ENCODE measurements at places on chromosomes 5 and 9.
A peak's percentile ranks its signal among the peaks of the same experiment; 100 is the strongest.

GRCh38 chr5:60333005-60333571 is 366.9 kb downstream of the DEPDC1B start:
- no peak for DNase-seq

- no peak for DNase-seq
These were observed 23.2 kb upstream of the SLC25A51 start for GRCh38 chr9:37927132-37927531.

DNA sequence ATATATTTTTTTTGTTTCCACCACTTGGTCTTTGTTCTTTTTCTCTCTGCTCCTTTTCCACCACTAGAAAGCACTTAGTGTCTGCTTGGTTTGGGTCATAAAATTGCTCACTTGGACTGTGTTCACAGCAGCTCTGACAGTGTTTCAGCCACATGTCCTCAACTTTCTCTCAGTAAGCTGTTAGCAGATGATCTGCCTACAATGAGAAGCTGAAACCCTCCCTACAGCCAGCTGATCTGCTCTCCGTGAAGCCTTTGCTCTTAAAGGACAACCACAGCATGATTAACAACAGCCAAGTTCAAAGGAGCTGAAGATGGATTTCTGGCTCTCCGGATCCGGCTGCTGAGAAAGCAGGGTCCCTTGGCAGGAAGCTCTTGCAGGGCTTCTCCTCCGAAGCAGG is 31.6 kb downstream of the PRLR start:
- no peak for DNase-seq

- DNase-seq, result no peak
These were observed 239.9 kb downstream of the FSTL4 start for GRCh38 chr5:133372293-133372937.

DNA sequence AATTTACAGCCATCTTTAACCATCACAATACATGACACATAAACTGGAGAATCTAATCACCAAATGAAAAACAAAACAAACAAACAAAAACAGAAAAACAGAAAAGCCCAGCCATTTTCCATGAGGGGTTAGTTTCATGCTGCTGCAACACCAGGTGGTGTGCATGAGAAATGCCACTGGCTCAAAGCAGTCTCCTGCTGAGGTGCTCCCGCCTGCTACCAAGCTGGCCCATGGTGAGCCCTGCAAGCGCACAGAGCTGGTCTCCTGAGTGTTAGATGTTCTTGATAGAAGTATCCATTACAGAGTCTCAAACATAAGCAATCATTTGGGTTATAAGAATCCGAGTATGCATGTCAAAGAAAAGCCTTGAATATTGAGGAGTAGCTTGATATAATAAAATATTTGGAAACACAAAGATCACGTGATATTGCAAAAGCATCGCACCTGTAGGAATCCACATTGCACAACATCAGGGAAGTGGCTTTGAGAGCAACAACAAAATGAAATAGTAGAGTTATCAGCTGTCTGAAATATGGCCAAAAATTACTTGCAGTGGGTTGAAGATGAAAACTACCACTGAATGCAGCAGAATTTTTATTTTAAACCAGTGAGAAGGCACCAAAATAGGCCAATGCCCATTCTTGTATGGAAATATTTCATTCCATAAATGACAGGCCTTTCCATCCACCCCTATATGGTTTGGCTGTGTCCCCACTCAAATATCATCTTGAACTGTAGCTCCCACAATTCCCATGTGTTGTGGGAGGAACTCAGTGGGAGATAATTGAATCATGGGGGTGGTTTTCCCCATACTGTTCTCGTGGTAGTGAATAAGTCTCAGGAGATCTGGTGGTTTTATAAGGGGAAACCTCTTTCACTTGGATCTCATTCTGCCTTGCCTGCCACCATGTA is 194.8 kb downstream of the SYK start:
- DNase-seq, result no peak

GRCh38 chr9:14515049-14515448 is 178.2 kb downstream of the ZDHHC21 start:
- DNase-seq, result no peak

GRCh38 chr5:176596069-176596644 is 13.8 kb downstream of the GPRIN1 start:
- DNase-seq, result no peak

- no peak for DNase-seq
These were observed 39.2 kb upstream of the ELOVL7 start for GRCh38 chr5:60883229-60883628.

GRCh38 chr5:178232124-178232919 is at the start of gene PHYKPL:
TSS of gene PHYKPL (minus strand) at chr5:178232802. CDS start at chr5:178232550, 252 bp downstream.
- peak; percentile 69 for DNase-seq

DNA sequence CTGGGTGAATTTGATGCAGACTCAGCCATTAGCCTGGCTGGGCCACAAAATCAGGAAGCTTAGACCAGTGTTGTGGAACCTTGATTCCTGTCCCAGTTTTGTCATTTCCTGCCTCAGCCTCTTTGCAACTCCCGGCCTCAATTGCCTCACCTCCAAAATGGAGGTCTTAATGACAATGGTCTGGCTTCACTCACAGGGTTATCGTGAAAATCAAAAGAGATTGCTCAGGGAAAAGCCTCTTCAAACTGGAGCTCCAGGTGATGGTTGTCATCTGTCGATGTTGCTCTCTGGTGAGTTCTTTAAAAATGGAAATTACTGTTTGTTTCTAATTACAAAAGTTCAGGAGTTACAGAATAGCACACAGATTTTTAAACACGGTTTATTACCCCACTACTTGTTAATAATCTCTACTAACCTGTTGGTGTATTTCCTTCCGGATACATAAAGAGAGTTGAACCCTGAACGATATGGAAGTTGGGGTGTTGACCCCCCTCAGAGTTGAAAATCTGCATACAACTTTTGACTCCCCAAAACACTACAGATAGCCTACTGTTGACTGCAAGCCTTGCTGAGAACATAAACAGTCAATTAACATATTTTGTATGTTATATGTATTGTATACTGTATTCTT is 109.9 kb upstream of the CPEB4 start:
- DNase-seq, result no peak

- no peak for DNase-seq
These were observed 8.0 kb downstream of the LRRC26 start for GRCh38 chr9:137161558-137162486.

DNA sequence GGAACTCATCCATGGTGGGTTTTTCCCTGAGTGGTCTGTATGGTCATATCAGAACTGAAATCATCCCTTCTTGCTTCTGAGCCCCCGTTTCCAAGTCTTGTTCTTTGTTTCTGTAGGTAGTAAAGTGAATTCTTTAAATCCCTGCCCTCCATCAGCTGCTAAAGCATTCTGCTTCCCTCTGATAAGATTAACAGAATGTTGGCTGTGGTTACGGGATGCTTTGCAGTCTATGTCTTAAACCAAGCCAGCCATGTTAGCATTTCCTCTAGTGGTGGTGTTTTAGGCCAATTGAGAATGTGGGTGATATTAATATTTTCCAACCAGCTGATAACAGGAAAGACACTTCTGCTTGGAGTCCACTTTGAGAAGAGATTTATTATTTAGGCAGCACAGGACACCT is 22.0 kb upstream of the KCNIP1 start:
- no peak for DNase-seq

DNA sequence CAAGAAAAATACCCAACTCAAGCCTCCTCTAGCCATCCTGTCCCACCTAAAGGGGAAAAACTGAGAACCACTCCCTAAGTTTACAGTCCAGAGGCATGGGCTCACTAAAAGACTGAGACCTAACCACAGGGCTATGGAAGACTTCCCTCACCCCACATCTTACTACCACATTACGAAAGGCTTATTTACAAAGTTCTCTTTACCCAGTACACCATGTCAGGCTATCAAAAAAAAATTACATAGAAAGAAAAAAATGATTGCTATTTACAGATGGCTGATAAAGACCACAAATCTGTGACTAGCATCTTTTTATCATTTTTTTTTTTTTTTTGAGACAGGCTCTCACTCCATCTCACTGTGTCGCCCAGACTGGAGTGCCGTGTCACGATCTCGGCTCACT is 69.7 kb upstream of the TNPO1 start:
- no peak for DNase-seq

GRCh38 chr9:23015557-23015956 is 568.9 kb downstream of the DMRTA1 start:
- DNase-seq, result no peak

- DNase-seq, result no peak
These were observed 144.5 kb upstream of the SEMA6A start for GRCh38 chr5:116719106-116719505.

GRCh38 chr9:94927048-94927761 is 200.7 kb downstream of the AOPEP start:
- no peak for DNase-seq

DNA sequence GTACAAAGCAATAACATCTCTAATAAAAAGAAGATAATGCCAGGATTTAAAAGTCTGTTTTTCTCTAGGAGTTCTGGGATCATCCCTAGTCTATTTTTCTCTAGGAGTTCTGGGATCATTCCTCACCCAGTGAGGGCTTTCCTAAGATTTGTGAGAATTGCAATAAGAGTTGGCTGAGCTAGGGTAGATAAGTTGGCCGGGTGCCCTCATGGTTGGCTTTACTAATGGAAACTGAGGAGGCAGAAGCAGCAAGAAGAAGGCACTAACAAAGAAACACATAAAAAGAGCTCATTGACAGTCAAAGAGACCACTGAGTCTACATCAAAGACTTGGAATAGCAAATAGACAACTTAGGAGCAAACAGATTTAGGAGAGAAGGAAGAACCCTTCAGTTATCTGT is 4.2 kb downstream of the SLC1A3 start:
- no peak for DNase-seq

DNA sequence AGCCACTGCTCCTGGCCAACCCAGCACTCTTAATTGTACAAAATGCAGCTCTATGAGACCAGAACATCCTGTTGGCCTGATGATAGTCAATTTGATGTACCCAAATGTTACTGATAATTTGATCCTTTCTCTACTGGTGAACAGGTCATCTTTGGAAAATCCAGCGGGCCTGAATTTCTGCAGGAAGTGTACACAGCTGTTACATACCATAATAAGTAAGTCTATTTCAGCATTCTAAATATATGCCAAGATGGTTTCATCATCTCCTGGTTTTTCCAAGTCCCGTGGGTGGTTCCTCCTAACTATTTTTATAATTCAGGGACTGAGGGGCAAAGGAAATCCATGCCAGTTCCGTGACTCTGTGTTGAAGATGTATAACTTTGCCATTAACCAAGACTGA is 155.4 kb downstream of the DOCK8 start:
- DNase-seq, result no peak

DNA sequence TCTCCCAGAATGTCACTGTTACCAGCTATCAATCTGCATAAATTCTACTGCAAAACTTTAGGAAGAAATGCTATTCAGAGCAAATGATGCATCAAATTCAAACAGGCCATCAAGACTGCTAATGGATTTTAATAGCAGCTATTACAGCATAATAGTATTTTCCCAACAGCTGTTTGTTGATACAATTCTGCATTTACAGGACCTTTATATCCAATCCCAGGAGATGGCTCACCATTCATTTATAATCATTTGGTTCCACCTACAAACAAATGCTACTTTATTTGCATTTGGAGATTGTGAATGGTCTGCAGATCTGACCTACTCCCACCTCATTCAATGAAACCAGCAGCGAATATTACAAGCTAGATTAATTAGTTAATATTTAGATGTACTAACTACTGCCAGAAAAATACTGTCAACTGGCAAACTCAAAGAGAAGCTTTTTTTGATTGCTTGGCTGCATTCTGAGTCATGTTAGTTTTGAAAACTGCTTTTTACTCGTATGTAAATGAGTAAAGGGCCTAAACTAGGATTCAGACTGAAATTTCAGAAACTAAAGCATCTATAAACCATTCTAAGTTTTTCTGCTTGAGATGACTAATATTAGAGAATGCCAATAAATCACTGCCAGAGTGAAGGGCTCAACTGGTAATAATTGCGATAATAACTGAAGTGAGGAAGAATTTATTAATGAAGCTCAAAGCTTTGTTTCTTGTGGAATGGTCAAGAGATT is 7.1 kb upstream of the PCA3 start:
- no peak for DNase-seq

GRCh38 chr5:59783264-59783663 is 110.3 kb downstream of the PDE4D start:
- DNase-seq, result no peak

DNA sequence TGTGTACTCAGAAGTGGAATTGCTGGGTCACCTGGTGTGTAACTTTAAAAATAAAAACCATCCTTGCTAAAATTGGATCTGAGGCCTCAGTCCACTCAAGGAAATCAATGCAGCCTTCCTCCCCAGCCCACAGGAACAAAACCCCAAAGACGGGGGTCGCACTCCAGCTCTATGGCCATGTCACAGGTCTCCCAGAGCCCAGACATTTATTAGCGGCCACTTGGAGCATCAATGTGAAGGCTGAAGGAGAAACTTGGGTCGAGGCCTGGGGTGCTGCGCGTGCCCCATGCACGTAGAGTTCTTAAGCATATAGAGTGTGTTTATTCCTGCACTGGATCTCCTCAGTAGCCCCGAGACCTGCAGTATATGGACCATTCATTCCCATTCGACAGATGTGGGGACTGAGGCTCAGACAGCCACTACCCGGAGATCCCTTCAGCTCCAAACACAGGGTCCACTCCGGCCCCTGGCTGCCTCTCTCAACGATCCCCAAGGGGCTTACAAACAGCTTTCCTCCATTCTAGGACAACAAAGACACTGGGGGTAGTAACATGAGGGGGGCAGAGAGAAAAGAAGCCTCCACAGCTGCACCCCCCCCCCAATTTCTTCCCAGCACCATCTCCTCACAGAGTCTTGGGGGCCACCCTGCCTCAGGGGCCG is 14.3 kb upstream of the OLFM1 start:
- no peak for DNase-seq

DNA sequence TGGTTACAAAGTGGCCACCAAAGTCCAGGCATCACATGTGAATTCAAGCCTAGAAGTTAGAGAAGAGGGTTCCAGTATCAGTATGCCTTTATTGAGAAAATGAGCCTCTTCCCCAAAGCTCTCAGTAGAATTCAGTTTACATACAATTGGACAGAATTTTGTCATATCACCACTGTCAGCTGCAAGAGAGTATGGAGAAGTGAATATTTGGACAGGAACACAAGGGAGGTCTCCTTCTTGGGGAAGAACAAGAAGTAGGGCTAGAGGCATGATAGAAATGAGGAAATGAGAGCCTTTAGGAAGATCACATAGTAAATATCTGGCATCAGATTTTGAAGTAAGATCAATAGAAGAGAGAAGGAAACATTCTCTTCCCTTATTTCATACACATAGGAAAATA is 27.8 kb upstream of the VLDLR start:
- DNase-seq, result no peak

DNA sequence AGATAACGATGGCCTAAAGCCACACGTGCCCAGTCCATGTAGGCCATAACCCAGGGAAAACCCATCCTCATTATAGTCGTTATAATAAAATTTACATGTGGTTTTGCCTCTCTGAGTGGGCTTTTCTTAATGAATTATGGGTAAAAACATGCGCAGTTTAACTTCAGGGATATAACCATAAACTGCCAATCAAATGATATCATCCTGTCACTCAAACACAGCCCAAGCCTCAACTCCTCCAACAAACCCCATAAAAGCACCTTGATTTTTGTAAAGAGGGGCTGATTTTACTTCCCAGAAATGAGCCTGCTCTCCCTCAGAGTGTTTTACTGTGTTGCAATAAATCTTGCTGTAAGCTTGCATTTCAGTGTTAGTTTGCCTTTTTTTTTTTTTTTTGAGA is 15.8 kb upstream of the SETX start:
- no peak for DNase-seq

Data from stimulated activated CD4-positive, alpha-beta T cell treated with anti-CD3 and anti-CD28 coated beads, Interleukin-1b, Interleukin-23, amount 100 ng/mL, for 48 hours (primary cell).